ENCODE measurements at places on chromosomes 2 and 18. TPM values are rescaled to one million over a fixed set of nuclear protein-coding genes. Genes with fewer than 3 reads are reported as not detected.

- DNase-seq, result no peak
Observed at GRCh38 chr2:231300020-231300721, 95.3 kb upstream of the B3GNT7 start.

- DNase-seq, result no peak
Observed at GRCh38 chr18:59705145-59705544, 7.9 kb upstream of the CCBE1 start.

Gene SATB2
- total RNA-seq, result 0.13 TPM

DNA sequence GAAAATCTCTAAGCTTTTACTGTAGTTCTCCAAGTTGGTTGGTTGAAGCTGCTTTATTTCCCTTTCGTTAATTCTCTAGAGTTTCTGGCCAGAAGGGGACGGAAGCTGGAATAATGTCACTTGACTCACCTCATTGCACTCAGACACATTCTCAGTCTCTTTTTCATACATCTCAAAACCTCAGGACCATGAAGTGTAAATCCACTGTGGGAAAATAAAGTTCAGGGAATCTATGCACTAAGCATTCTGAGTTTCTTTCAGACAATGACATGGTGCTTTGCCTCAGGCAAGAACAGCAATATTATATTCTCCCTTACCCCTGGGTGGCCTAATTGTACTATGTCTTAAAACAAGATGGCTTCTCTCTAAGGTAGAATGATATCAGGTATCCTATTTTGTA is 167.8 kb downstream of the PRPF40A start:
- DNase-seq, result no peak

GRCh38 chr2:230318190-230319121 is 8.5 kb upstream of the SP140L start:
- DNase-seq, result peak; percentile 14

Gene TSN
- 88.0 TPM for total RNA-seq

Data from CD8-positive, alpha-beta memory T cell (primary cell).